ENCODE measurements at places on chromosomes 1 and 21.
A peak's percentile ranks its signal among the peaks of the same experiment; 100 is the strongest.

GRCh38 chr1:156394082-156394481 lies 25.1 kb downstream of the RHBG start:
- no peak for DNase-seq

DNA sequence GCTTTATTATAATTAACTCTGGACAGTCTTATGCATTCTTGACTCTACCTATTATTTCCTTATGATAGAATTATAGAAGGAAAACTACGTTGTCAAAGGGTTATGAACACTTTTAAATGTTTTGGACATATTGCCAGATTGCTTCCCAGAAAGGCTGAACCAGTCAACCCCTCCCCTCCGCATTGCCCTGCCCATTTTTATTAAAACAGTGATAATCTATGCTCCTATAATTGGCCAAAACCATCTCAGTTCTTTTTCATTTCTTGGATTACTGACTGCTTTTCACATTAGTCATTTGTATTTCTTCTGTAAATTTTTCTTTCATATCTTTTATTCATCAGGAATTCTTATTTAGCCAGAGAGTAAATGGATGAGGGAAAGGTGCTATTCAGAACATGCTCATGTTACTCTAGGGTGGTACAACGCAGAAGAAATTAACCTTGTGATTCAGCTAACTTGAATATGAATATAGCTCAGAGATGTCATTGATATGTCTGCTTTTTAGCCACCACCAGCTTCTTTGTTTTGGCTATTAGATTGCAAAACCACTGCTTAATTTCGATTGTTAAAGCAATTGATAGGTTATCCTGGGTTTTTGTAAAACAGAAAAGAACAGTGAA lies 32.1 kb downstream of the KDM1A start:
- DNase-seq = no peak

DNA sequence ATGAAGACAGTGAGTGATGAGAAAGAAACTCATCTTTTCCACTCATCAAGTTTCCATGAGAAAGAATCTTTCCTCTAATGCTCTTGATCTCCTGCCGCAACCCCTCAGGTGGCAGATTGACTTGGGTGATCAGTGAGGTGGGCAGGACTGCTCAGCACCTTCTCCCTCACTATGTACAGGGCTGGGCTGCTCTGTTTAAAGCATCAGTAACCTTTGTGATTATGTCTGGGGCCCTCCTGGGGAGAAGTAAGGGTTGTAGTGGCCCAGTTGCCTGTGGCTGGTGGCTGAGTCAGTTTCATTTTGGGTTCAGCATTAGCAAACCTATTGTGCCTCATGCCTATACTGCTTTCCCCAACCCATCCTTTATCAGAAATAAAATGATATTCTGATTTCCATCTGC lies 366.0 kb downstream of the TTLL7 start:
- DNase-seq = no peak

DNA sequence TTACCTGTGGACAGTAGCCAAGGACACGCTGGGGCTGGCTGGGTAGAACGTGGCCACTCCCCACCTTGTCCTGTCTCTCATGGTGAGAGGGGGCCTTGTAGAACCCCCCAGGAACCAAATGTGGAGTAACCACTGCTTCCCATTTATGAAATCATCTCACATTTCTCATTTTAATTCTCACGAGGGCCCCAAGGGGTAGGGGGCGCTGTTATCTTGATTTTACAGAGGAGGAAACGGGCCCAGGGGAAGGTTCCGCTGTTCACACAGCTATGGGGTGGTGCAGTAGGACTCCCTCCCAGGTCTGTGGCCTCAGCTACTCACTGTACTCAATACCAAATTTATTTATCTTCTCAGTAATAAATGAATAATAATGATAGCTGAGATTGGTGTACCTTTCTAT lies 5.5 kb downstream of the SMPDL3B start:
- peak; percentile 37 for DNase-seq

GRCh38 chr1:224637515-224637914 lies 21.4 kb downstream of the CNIH3 start:
- no peak for DNase-seq

- no peak for DNase-seq
Measured at GRCh38 chr21:32312326-32312725, 13.7 kb downstream of the MRAP start.

DNA sequence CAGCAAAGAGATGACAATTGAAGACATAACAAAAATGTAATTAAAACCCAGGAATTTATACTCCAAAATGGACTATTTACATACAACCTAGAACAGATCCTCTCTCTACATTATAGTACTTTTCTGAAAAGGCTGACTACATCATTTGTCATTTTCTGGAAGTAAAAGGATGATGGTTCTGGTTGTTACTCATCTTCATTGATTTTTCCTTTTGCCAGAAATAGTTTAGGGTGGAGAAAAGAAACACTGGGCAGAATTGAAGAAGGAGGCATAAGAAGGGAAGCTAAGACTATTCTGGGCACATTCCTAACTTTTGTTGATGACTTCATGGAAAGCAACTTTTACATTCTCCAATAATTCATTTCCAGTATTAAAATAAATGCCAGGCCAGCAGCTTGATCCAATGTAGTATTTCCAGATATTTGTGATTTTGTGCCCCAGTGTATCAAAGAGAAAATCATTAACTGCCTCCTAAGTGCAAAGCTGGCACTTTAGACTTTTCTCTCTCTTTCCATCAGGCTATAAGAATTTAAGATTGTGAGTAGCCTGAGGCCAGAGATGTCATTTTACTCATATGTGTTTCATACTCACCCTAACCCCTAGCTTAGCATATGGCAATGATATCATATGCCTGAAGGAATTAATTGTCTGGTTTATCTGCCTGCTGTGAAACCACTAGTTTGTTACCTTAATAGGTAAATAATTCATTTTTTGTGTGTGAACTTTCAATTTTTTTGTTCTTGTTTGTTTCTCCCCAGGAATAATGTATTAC lies 369.5 kb upstream of the LYPLAL1 start:
- DNase-seq = no peak

DNA sequence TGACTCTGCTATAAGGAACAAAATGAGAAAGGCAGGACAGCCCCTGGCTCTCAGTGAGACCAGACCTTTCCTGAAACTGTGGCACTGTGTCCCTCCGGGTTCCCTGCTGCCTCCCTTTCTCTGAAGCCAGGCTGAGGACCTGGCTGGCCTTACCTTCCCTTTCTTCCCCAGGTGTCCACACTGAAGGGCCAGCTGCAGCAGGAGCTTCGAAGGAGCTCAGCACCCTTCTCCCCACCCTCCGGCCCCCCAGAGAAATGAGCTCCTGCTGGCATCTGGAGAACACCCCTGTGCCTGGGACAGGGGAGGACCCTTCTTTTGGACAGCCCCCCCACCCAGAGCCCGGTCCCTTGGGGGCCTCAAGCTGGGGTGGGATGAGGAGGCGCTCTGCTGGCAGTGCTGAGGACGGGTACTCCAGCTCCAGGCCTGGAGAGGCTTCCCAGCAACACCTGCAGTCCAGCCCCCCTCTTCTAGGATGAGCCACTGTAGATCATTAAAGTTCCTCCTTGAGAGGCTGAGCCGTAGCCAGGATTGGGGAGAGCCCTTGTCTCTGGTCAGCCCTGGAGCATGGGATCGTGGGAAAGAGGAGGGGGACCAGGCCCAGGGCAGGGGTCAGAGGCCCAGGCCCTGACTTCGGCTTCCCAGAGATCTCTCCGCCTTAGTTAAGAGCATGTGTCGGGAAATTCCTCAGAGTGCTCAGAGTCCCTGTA lies 8.1 kb downstream of the MFAP2 start:
- no peak for DNase-seq

DNA sequence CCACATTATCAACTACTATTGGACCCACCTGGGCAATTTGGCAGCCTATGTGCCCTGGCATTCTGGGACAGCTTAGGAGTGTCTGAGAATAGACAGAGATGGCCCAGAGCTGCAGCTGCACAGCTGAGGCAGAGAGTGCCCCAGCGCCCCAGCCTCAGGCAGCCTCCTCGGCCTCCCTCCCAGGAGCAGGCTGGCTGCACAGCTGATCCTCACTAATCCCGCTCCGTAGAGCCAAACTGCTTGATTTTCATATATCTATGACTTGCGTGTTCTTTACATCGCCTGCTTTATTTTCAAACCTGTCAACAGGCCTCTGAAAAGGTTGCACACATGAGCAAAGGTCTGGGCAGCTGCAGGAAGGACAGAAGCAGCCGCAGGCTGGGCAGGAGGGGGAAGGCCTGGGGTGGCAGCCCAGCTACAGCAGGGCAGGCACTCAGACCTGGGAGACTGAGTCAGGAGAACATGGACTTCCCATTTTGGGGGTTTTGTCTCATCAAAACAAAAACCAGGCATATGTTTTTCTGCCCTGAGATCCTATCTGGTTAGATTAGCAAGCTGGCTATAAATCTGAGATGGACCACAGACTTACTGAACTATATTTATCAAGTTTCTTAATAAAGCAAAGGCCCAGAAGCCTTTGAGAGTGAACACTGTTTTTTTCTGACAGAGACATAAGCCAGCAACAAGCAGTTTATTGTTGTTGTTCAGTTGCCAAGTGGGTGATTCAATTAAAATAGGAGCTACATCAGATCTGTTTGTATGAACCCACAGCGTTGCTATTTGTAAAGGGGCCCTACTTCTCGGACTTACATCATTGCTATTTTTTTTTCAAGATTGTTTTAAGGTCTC lies 301.8 kb upstream of the DUSP10 start:
- no peak for DNase-seq

DNA sequence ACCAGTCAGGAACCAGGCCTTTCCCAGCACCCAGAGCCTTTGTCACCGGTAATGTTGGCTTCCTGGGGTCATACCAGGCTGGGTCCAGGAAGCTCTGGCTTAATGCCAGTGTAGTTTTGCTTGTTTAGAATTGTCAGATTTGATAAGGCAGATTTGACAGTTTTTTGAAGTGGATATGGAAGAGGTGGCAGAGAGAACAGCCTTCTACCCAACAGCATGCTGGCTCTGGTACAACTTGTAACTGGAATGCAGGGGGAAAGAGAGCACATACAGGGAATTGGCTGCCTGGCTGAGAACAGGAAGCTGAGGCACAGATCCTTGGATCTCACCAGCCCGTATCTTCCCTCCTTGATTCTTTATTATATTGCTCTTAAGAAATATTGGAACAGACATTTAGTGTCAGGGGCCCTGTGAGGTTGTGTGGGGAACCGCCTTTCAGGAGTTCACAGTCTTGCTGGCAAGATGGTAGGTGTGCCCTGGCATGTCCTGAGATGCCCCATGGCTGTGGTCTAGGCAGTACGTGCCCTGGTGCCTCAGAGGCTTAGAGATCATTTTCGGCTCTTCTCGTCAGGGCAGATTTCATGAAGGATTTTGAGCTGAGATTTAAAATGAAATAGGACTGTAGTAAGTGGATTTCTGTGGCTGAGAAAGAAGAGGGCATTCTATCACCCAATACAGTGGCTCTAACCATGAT lies 227.0 kb downstream of the PBX1 start:
- DNase-seq = no peak

DNA sequence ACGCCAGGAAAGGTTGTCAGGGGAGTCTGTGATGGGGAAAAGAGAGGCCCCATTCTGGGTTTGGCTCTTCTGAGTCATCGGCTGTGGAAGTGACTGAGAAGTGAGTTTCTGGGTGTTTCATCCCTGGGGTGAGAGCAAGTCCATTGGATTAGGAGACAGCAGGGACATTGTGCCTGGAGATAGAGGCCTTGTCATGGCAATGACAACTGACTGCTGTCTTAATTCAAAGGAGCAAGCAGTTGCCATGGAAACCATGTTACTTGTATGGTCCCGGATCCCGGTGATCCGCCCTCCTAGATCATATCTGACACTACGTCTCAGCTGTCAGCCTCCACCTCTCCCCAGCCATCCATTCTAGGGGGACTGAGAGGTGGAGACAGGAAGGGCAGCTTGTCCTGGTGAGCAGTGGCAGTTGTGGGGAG lies 34.4 kb downstream of the KIAA0040 start:
- DNase-seq = no peak

- no peak for DNase-seq
Measured at GRCh38 chr1:212819726-212820125, 27.7 kb downstream of the SPATA45 start.

- DNase-seq = no peak
Measured at GRCh38 chr1:159829273-159829634, 2.6 kb downstream of the SLAMF8 start.

GRCh38 chr1:212205843-212206242 lies 79.4 kb upstream of the PPP2R5A start:
- no peak for DNase-seq

DNA sequence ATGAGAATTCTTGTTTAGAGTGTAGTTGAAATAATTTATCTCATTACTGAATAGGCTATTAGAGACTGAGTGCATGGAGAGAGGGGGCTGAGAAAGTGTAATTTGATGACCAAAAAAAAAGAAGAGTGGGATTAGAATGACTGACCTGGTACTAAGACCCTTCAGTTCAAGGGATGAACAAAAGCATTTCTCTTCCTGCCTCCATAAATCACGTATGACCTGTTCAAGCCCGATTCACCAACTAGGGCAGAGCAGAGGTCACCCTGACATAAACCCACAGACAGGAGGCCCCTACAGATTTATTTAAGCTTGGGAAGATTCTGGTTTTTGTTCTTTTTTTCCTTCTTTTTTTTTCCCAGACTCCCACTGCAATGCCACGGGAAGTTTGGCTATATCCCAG lies 123.7 kb upstream of the COP1 start:
- no peak for DNase-seq

GRCh38 chr1:158118713-158119402 lies 61.8 kb upstream of the CD1D start:
- no peak for DNase-seq

GRCh38 chr1:26035959-26036755 lies 9.8 kb downstream of the SLC30A2 start:
- DNase-seq = peak; percentile 33

DNA sequence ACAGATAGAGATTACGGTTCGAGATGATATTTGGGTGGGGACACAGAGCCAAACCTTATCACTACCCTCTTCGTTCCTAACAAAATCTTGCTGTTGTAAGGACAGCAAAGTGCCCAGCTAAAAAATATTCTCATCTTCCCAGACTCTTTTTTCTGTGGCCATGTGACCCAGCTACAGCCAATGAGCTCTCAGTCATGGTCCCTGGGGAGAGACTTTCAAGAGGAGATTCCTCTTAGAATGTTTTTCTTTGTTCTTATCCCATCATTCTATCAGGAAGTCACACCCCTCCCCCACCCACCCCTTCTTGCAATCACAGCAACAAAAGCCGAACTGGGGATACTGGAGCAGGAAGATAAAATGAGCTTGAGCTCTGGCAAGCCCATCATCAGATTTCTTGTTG lies 247.1 kb downstream of the CHRM3 start:
- no peak for DNase-seq

- DNase-seq = no peak
Measured at GRCh38 chr1:19429611-19430010, 55.7 kb downstream of the CAPZB start.

DNA sequence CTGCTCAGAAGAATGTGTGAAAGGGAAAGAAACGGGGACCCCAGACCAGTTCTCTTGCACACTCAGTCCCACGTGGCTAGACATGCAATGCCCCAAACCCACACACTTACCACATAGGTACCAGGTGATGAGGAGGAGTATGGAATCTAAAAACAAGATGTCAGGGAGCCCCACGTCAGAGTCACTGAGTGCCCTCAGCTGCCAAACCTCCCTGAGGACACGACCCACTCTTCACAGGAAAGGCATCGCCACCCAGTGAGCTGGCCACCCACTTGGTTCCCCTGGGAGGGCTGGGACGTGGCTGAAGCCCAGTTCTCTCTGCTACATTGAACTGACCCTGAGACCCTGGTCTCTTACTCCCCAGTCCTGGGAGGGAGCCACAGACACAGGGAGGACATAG lies 41.4 kb downstream of the MRPL37 start:
- no peak for DNase-seq

- no peak for DNase-seq
Measured at GRCh38 chr1:4128616-4129015, 228.5 kb upstream of the C1orf174 start.

GRCh38 chr1:15207031-15207828 lies 39.8 kb upstream of the FHAD1 start:
- DNase-seq = no peak

All from stimulated activated CD8-positive, alpha-beta memory T cell treated with anti-CD3 and anti-CD28 coated beads, Interleukin-4, amount 100 ng/mL, for 4 hours (primary cell).